Left forelimb (tissue), 1 donor: ENCODE measurements at places on chromosomes 13 and 19.

DNA sequence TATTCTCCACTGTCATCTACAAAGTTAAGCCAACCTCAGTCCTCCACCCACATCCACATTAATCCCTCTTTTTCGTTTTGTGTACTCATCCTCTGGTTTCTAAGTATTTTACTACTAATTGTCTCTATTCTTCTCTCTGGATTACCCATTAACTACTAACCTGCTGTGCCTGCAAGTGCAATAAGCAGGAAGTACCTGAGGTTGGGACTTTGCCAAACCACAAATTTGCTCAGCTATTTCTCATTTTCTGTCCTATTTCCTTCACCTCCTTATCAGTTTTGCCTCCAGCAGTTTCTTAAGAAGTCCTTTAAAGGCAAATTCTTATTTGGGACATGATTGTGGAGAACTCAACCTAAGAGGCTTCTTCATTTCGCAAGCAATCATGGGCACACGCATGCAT, 1708.9 kb downstream of the SLITRK5 start:
- DNase-seq: no peak

DNA sequence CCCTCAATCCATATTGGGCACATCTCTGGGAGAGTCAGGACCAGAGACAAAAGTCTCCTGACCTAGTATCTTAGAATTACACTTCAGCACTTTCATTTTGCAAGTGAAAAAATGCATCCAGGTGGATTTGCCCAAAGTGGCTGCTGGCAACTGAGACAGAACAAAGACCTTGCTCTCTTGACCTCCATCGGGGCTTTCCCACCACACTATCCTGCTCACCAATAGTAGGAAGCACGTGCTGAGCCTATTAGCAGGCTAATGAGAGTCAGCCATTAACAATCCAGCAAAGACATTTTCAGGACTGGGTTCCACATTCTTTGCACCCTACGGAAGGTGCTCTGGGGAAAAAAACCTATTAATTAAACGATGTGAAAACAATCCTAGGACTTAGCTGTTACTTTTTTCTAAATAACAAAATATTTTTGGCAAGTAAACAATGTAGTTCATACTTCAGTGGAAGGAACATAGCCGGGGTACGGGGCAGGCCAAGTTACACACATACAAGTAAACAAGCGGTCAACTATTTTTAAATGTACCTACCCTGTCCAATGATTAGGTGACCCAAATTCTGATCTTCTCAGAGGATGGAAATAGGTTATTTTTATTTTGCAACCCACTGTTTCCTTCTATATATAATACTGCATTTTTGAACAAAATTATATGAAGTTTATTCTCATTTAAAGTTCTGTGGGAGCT, 78.6 kb downstream of the CDADC1 start:
- DNase-seq: no peak

GRCh38 chr13:99989276-99990125, 7.9 kb downstream of the ZIC2 start:
- DNase-seq: peak; percentile 65

DNA sequence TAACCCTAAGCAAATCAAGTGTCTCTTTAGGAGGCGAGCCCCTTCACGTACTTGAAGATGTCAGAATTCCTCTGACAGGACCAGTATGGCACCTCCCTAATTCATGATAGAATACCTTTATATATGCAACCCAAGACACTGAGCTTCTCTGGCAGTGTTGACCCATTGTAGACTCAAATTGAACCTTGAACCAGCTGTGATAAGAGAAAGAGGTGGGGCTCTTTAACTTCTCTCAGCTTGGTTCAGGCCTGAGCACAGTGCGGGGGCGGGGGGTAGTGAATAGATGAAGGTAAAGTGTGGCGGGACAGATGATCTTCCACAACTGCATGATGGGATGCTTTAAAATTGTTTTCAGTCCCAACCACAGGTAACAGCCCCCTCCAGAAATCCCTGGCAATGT, 12.1 kb downstream of the MBNL2 start:
- no peak for DNase-seq

GRCh38 chr19:35395382-35396199, 24.7 kb downstream of the GPR42 start:
- no peak for DNase-seq

DNA sequence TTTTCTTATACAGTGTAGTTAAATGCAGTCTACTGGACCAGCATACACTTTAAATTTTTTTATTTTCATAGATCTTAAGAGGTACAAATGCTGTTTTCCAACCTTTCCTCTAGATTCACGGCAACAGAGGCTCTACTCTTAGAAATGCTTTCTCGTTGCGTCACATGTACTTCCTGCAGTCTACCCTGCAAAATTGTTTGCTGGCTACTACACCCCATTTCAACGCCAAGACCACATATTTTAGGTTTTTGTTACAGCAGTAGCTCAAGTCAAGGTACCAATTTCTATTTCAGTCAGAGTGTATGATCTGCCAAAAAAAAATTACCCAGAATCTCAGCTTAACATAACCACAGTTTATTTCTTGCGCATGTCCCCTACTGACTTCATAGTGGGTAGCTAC, 94.1 kb downstream of the TNFSF13B start:
- DNase-seq: no peak

DNA sequence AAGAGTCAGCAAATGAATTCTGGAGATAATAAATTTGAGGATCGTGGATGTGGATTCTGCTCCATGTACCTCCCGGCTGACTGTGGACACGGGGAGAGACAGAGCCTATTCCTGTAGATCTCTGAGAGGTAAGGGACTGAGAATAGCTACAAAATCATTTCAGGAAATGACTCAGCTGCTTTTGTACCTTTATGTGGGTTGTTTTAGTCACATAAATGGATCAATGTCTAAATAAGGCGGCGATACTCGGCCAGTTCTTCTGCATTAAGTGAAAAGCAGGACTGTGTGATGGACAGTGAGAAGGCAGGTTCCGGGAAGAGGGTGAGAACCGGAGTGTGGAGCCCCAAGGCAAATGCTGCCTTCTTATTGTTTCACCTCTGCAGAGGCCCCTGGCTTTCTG, 128.1 kb downstream of the EFNB2 start:
- no peak for DNase-seq

DNA sequence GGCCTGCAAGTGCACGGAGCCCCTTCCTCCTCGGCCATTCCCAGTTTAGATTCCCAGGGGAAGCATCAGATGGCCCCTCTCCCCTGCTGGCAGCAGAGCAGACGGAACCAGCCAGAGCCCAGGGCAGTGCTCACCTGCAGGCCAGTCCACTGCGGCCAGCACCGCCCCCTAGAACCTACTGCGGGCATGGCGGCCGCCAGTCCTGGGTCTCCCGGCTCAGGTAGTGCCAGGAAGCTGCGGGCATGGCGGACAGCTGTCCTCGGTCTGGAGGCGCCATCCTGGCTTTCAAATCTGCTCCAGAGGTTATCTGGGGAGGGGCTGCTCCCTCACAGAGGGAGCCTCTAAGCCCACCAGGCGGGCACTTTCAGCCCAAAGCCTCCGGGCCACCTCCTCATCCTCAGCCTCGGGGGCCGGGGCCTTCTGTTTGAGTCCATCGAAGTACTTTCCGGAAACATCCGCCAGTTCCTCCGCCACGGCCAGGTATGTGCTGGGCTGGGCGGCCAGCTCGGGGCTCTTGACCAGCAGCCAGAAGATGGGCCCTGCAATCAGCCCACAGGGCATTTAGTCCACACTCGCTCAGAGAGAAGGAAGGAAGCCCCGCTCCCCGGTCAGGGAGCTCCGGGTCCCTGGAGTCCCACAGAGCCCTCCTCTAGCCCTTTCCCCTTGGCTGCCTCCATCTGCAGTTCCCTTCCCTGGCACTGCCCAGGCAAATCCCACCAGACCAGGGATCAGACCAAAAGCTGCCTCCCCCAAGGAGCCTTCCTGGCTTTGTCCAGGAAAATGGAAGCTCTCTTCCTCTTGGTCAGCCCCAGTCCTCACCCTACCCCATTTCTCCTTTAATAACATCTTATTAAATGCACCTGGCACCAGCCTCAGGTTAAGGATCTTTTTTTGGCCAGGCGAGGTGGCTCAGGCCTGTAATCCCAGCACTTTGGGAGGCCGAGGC, 7.0 kb upstream of the GP6 start:
- DNase-seq: no peak

GRCh38 chr13:52085421-52085820, 43.5 kb downstream of the NEK5 start:
- DNase-seq: no peak

DNA sequence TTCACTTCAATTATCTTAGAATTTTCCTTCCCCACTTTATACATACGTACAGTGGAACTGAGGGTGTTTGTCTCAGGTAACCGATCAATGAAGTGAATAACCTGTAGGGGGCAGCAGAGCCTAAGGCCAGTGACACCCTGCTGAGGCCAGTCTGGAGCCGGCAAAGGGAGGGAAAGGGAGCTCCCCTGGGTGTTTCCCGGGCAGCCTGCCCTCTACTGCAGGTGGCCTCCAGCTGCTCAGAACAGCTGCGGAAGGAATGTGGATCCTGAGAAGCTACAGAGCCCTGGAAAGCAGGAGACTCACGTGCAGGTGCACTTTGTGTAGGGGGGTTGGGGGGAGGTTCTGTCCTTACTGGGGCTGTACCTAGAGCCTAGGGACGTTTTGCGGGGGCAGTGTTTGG, 832 bp upstream of the ZNF491 start:
- DNase-seq: peak; percentile 89

DNA sequence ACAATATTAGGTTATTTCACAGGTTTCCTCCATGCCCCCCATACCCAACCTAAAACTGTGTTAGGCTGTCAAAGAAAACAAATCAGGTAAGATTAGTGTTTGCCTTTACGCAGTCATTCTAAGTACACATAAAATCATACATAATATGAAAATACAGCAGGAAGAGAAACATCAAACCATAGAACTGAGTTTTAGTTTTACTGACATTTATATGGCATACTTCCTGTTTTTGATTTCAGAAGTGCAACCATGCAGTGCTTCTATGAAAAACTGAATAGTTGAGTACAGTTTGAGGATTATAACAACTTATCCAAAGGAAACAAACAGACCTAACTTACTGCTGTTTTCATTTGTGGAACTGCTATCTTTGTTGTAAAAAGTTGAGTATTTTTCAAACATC, 91.3 kb downstream of the KCNRG start:
- DNase-seq: no peak

DNA sequence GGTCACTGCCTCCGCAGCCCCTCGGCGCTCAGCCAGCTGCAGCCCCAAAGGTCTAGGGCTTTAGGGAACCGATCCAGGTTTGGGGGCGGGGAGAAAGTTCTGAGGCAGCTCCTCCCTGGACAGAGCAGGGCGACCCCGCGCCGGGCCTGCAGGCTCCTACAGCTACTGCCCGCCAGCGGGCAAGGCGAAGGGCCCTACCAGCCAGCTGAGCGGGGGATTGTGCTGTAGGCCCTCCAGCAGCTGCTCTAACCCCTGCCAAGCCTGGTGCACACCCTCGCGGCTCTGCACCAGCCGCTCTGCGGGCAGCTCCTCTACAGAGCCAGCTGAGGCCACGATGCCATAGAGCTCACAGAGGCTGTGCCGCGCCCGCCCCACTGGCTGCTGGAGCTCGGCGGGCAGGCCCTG, 14.0 kb downstream of the PLIN4 start:
- DNase-seq: no peak
